ENCODE measurements at places on chromosomes 2 and 18.

GRCh38 chr2:230758566-230759480 is 46.2 kb downstream of the CAB39 start:
- DNase-seq: no peak

GRCh38 chr2:237701033-237701858 is 73.9 kb downstream of the LRRFIP1 start:
- no peak for DNase-seq

DNA sequence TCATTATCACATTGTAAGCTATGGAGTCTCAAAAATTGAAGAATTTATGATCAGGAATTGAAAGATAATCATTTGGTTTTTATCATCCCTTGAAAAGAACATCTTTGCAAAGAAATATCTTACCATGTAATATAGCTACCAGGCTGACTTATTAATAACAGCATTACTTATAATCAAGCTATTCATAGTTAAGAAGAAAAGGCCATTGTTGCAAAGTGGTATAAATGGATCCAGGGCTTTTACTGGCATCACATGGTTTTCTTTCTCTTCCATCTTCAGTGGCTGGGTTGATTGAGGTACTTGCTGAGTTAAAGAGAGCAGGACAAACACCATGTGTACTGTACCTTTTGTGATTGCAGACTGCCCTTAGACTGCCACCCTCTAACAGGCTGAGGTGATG is 39.6 kb downstream of the MFSD6 start:
- DNase-seq: no peak

- no peak for DNase-seq
Measured at GRCh38 chr2:121228521-121228920, 56.5 kb downstream of the TFCP2L1 start.

DNA sequence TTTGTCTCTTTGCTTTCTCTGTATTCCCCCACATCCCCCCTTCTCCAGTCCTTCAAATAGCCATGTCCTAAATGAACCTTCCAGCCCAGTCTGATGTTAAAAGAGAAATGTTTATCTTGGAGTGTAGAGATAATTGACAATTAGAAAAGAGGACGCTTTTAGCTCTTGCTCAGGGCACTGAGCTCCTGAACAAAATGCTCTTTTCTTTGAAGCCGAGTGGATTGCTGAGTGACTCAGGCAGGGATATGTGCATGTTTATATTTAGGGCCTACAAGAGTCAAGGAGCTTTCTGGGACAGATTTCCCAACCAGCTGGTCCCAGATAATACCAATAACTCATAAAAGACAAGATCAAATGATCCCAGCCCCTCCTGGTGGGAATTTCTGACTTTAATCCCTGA is 88.0 kb upstream of the SETBP1 start:
- no peak for DNase-seq

- no peak for DNase-seq
Measured at GRCh38 chr2:63696496-63696895, 107.7 kb downstream of the MDH1 start.

- no peak for DNase-seq
Measured at GRCh38 chr18:70333757-70334156, 44.9 kb downstream of the SOCS6 start.

- no peak for DNase-seq
Measured at GRCh38 chr18:73124175-73124574, 256.4 kb upstream of the NETO1 start.

DNA sequence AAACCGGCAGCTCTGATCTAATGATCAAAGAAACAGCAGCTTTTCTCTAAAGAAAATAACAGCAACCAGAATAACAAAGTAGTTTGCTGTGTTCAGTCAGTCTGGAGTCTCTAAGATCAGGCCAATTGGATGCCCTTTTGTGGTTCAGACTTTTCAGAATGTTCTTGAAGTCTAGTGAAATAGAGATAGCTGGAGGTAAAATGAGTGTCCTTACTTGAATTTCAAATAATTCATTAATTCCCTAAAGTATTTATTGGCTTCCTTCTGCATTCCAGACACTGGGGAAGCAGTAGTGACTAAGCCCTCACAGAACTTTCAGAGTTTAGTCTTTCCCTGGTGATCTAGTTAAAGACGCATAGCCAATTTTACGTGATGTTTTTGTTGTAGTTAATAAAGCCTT is 58.7 kb downstream of the C18orf54 start:
- no peak for DNase-seq

GRCh38 chr18:24114924-24115549 is 23.8 kb upstream of the CABYR start:
- DNase-seq: no peak

DNA sequence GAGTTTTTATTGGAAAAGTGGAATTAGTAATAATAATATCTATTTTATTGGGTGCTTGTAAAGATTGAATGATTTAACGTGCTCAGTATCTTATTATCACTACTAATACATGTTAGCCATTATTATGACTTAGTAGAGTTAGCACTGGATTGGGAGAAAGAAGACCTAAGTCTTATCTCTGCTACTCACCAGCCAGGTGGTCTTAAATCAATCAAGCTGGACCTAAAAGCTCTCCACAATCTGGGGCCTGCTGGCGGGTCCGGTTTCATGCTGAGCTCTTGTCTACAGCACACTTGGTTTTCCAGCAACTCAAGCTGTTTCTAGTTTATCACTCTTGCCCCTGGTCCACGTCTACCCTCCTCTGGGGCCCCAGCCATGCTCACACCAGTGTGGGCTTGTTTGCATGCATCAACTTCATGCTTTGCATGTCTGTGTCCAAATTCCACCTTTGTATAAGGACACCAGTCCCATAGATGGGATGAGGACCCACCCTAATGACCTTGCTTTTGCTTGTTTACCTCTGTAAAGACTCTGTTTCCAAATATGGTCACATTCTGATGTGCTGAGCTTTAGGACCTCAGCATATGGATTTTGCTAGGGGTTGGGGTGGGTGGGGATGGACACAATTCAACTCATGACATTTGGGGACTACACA is 363.1 kb downstream of the LPIN1 start:
- DNase-seq: no peak

DNA sequence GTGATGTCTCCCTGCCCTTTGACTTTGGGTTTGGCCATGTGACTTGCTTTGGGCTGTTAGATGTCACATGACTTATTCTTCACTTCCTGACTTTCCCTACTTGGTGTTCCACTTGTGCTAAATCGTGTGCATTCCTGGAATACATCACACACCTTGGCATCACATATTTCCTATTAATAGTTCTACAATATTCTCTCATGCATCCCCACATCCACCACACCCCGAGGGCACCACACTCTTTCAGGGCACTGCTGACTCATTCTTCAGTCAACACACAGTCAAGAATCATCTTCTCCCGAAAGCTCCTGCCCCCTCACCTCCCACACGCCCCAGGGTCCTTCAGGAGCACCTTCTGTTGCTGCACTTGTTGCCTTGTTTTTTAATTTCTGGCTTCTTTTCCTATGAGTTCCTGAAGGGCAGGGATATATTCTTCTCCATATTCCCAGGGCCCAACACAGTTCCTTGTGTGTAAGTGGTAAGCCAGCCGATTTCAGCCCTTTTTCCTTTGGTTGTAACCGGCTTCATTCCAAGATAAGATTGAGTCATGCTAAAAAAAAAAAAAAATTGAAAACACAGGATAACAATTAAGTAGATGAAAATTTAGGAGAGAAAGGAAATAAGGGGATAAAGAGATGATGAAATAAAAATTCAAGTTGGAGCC is 341.4 kb downstream of the SLC4A3 start:
- DNase-seq: peak; percentile 14

DNA sequence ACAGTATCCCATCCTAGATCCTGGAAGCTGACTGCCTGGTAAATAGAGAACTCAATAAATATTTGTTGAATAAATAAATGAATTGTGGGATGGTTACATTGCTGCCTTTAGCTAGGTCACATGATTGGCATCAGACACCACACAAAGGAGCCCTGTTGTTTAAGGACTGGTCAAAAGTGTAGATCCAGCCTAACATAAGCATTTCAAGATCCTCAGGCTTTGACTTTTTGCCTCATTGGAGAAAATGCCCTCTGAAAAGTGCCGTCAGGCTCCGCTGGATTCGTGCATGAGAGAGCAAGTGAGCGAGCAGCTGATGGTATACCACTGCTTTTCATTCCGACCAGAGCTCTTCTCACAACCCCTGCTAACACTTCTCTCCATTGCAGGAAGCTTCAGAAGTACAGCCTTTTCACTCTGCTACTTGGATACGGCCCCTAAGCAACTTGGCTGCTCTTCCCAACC is 1.3 kb upstream of the ZNF24 start:
- peak; percentile 75 for DNase-seq

DNA sequence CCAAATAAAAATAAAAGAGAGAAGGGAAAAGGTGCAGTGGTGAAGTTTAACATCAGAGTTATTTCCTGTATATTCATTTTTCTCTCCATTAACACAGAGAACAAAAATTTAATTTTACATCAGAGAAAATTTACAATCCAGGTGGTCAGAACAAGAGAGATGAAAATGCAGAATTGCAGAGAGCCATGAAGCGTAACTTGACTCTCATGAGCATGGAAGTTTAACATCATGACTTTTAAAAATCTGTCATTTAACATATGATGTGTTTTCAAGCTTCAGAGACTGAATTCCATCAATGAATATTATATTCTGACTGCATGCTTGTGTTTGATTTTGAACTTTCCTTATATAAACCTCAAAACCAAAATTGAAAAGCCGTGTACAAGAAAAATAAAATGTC is 79.3 kb upstream of the ZNF397 start:
- no peak for DNase-seq

DNA sequence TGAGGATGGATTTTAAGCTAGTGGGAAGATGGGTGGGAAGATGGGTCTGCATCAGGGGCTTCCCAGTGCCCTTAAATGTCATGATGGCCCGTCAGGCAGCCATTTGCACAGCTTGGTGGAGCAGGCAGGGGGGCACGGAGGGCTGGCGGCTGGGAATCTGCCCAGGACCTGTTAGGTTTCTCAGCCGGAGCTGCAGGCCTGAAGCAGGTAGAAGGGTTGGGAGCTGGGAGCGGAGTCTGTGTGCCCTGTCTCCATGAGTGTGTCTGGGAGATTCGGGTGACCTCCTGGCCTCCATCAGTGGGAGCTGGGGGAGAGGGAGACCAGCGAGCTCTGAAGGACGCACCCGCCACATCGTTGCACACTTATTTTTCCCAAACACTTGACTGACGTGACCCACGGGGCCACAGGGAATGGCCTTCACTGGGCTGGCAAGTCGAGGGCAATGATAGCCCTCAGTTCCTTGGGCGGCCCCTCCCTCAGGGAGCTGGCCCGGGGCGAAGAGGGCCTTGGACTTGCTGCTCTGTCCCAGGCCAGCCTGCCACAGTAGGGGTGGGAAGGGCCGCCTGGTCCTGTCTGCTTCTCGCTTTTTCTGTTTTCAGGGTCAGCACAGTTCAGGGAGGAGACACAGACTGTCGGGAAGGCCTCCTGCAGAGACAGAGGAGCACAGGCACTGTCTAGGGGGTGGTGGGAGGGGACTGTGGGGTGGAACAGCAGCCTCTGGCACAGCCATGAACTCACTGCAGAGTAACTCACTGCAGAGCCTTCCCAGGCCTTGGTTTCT is 236.8 kb downstream of the ZBTB7C start:
- no peak for DNase-seq

DNA sequence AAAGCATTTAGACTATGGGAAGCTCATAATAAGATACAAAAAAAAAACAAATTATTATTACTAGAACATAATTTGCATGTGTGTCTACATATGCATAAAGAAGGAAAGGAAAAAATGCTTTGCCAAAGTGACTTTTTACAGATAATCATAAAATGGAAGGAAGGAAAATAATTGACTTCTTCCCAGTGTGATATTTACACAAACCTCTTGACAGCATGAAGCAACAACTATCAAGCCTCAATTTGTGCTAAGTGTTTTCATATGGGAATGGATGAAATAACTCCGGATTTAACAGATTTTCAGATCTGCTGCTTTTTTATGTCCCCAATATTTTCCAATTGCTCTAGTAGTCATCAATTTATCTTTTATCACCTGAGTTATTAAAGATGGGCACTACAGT is 275.9 kb upstream of the REG3G start:
- no peak for DNase-seq

GRCh38 chr2:9658972-9659371 is 28.2 kb upstream of the YWHAQ start:
- no peak for DNase-seq

DNA sequence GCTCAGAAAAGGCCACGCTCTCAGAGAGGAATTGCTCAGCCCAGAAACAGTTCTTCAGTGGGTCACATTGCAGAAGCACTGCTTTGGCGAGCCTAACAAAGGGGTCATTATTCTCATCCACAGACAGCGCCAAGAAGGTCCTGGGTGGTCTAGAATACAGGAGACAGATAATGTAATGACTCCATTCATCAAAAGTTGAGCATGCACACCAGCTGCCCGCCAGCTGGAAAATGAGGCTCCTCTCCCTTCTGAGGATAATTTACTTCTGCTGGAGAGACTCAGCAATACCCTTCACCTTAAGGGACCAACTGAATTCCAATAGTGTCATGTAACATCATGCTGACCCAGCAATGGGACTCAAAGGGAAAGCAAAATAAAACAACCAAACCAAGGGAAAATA is 79.9 kb downstream of the TRIB2 start:
- DNase-seq: peak; percentile 68

DNA sequence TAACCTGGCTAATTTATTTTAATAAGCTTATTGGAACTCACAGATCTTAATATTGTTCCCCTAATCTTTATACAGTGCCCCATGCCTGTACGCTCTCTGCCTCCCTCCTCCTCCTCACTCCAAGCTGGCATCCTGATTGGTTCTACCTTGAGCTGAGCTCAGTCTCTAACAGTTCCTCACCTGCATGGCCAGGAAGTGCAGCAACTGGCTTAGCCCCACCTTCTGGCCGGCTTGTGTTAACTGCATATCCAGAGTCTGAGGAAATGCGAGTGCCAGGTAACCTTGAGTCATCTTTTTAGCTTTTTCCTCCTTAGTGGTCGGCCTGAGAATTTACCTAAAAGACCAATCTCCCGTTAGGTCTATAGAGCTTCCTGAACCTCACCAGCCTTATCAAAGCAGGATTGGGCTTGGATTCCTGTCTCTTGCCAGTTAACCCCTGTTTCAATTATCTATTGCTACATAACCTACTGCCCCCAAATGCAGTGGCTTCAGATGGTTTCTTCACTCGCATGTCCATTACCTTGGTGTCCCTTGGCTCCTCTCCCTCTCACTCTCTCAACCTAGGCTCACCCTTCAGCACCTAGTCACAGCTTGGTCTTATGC is 89.5 kb upstream of the STK39 start:
- no peak for DNase-seq

Measured in Ammon's horn (tissue), 1 donor.